ENCODE measurements at places on chromosomes 2 and 18.

GRCh38 chr2:228827056-228827700, 443.9 kb downstream of the PID1 start:
- no peaks in the 10 kb centered on the region for H3K27me3 ChIP-seq
- no peak for DNase-seq
- H3K4me1 ChIP-seq, result no peaks in the 10 kb centered on the region
- no peak overlapping the region for H3K4me3 ChIP-seq
- H3K27ac ChIP-seq, result no peak overlapping the region
- no peaks in the 10 kb centered on the region for H3K36me3 ChIP-seq

- no peaks in the 10 kb centered on the region for H3K27me3 ChIP-seq
- no peaks in the 10 kb centered on the region for H3K4me1 ChIP-seq
- no peaks in the 10 kb centered on the region for H3K36me3 ChIP-seq
- H3K27ac ChIP-seq, result no peak overlapping the region
Measured at GRCh38 chr18:49862656-49863385, 49.5 kb upstream of the ACAA2 start.

GRCh38 chr2:186592137-186592875, 2.5 kb downstream of the ITGAV start:
- no peaks in the 10 kb centered on the region for H3K36me3 ChIP-seq
- no peaks in the 10 kb centered on the region for H3K27me3 ChIP-seq
- DNase-seq, result no peak
- no peak overlapping the region for H3K27ac ChIP-seq
- H3K4me3 ChIP-seq, result peak overlapping the region; percentile 69

DNA sequence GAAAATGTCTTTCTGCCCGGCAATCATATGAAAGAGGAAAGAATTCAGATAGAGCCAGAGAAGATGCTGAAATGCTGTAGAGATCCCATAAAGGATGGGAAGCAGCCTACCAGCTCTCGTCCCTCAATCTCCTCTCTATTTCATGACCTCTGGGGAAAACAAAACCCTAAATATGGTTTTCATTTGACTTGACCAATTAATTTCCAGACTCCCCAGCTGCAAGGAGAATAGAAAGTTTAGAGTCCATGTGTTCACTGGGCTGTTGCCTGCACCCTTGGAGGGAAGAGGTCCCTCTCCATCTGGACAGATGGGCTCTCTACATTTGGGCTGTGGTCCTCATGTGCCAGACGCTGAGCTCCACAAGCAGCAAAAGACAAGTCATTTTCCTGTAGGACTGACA, 40.6 kb downstream of the CAPN13 start:
- H3K27me3 ChIP-seq, result peaks cover 2% of the 10 kb centered on the region
- no peaks in the 10 kb centered on the region for H3K36me3 ChIP-seq
- H3K4me3 ChIP-seq, result no peak overlapping the region
- DNase-seq, result no peak

GRCh38 chr2:180670302-180671003, 310.0 kb upstream of the UBE2E3 start:
- no peaks in the 10 kb centered on the region for H3K27me3 ChIP-seq
- no peak overlapping the region for H3K27ac ChIP-seq

DNA sequence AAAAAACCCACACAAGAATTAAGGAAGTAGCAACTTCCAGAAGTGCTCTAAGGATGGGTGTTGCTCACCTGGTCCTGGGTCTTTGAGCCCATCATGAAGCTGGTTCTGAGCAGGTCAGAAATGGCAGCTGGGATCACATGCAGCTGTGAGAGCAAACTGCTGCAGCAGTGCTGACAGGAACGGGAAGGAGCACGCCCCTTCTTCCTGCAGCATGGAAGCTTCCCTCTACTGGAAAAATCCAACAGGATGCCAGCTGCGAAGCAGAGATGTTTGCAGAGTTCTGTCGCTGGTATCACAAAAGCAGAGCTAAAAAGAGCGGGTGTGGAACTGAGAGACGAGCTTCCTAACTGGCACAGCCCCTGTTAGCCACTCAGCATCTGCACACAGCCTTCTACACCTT, 33.7 kb downstream of the EIF4E2 start:
- no peak for DNase-seq
- peaks cover 19% of the 10 kb centered on the region for H3K36me3 ChIP-seq
- H3K4me1 ChIP-seq, result no peaks in the 10 kb centered on the region
- H3K27ac ChIP-seq, result no peak overlapping the region
- H3K27me3 ChIP-seq, result no peaks in the 10 kb centered on the region

GRCh38 chr18:13416848-13417247, 198.3 kb downstream of the LDLRAD4 start:
- H3K27me3 ChIP-seq, result no peaks in the 10 kb centered on the region
- H3K27ac ChIP-seq, result no peak overlapping the region
- H3K4me1 ChIP-seq, result no peaks in the 10 kb centered on the region
- H3K4me3 ChIP-seq, result no peak overlapping the region
- no peaks in the 10 kb centered on the region for H3K36me3 ChIP-seq
- no peak for DNase-seq

DNA sequence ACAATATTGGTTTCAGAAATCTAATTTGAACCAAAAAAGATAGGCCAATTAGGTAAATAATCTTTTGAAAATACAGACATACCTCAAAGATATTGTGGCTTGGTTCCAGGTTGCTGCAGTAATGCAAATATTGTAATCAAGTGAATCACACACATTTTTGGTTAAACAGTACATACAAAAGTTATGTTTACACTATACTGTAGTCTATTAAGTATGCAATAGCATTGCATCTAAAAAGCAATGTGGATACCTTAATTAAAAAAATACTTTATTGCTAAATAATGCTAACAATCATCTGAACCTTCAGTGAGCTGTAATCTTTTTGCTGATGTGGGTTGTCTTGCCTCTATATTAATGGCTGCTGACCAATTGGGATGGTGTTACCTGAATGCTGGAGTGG, 67.3 kb downstream of the KYNU start:
- peaks cover 1% of the 10 kb centered on the region for H3K36me3 ChIP-seq
- H3K4me3 ChIP-seq, result no peak overlapping the region
- H3K27me3 ChIP-seq, result no peaks in the 10 kb centered on the region
- H3K4me1 ChIP-seq, result no peaks in the 10 kb centered on the region

DNA sequence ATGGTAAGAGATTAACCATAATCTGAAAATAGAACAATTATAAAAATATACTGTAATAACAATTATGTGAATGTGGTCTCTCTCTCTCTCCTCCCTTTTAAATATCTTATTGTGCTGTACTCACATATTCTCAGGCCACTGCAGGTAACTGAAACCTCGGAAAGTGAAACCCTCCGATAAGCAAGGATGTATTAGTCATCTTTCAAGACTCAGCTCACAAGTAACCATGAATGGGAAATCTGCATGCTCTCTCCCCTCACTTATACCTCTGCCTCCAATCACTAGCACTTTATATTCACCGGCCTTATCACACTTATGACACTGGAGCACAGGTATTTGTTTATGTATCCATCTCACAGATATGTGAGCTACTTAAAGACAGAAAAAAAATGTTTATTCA, 139.7 kb downstream of the LRP2 start:
- H3K4me3 ChIP-seq, result no peak overlapping the region
- no peak for DNase-seq
- H3K36me3 ChIP-seq, result peaks cover 12% of the 10 kb centered on the region

DNA sequence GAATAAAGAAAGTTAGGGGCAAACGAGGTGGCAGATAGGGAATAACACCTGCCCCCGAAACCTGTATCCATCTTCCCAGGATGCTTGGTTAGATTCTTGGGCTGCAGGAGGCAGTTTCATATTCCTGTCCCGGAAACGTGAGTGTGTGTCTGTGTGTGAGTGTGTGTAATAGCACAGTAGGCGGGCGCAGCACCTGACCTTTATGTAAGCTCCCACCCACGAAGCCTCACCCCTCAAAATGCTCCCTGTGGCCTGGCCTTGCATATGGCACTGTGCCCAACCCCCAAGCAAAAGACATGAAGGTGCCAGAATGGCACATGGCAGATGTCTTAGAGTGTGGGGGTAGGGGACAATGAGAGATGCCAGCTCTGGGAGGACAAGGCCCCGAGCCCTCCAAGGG, 48.9 kb downstream of the EFR3B start:
- peaks cover 10% of the 10 kb centered on the region for H3K36me3 ChIP-seq
- H3K4me1 ChIP-seq, result peaks cover 28% of the 10 kb centered on the region
- no peak for DNase-seq
- no peak overlapping the region for H3K27ac ChIP-seq
- H3K4me3 ChIP-seq, result no peak overlapping the region
- no peaks in the 10 kb centered on the region for H3K27me3 ChIP-seq

DNA sequence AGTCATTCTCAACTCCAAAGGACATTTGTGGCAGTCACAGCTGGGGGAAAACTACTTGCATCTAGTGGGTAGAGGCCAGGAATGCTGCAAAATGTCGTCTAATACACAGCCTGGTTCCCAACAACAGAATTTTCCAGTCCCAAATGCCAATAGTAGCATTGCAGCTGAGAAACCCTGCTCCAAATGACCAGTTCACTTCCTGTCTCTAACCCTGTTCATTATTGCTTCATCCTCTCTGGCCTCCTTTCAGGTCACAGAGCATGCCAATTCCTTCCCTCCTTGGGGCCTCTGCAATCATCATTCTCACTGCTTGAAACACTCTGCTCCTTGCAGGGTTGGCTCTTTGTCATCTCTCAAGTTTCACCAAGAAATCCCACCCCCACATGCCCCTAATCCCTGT, 139.1 kb downstream of the IRS1 start:
- H3K27ac ChIP-seq, result peak overlapping the region; percentile 16
- H3K4me1 ChIP-seq, result peaks cover 18% of the 10 kb centered on the region
- H3K36me3 ChIP-seq, result no peaks in the 10 kb centered on the region
- H3K4me3 ChIP-seq, result no peak overlapping the region
- DNase-seq, result no peak
- no peaks in the 10 kb centered on the region for H3K27me3 ChIP-seq

GRCh38 chr18:49021076-49021432, 70.3 kb upstream of the SMAD7 start:
- peaks cover 12% of the 10 kb centered on the region for H3K4me1 ChIP-seq
- no peaks in the 10 kb centered on the region for H3K36me3 ChIP-seq
- DNase-seq, result no peak
- no peak overlapping the region for H3K4me3 ChIP-seq
- H3K27ac ChIP-seq, result no peak overlapping the region

DNA sequence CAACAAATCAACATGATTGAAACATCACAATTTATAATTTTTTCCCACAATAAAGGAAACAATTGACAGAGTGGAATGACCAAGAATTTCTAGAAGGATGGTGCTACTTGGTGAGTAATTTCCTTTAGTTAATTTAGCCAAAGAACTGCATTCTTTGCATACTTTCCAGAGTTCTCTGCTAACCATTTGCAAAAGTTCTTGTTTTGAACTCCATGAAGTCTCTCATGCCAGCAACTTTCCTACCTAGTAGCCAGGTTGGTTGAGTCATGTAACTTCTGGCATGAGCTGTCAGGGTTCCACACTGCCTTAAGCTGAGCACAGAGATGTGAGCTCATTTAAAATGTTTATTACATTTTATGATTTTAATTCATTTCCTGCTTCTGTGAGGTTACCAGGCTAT, 539.6 kb downstream of the PID1 start:
- DNase-seq, result no peak
- H3K36me3 ChIP-seq, result no peaks in the 10 kb centered on the region
